ENCODE measurements at places on chromosomes 3 and 15.
A peak's percentile ranks its signal among the peaks of the same experiment; 100 is the strongest.

DNA sequence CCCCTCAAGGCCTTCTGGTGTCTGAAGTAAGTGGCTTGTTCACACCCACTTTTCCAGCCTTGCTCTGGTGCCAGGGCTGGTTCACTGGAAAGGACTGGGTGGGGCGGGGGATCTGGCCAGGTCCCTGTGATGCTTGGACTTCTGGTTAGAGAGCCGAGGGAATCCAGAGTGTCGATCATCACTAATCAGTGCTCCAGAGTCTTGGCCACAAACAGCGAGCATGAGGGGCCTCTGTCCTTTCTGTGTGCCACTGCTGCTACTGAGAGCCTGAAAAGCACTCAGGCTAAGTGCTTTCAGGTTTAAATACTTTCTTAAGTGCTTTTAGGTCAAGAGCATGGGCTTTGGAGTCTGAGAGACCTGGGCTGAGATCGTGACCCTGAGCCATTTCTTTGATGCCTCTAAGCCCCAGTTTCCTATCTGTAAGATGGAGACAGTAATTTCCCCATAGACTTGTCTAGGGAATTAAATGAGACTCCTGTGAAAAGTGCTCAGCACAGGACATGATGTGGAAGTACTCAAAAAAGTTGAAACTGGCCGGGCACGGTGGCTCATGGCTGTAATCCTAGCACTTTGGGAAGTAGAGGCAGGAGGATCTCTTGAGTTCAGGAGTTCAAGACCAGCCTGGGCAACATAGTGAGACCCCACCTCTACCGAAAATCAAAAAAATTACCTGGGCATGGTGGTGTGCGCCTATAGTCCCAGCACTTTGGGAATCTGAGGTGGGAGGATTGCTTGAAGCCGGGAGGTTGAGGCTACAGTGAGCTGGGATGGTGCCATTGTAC is 53.8 kb upstream of the SEC22A start:
- DNase-seq = no peak

DNA sequence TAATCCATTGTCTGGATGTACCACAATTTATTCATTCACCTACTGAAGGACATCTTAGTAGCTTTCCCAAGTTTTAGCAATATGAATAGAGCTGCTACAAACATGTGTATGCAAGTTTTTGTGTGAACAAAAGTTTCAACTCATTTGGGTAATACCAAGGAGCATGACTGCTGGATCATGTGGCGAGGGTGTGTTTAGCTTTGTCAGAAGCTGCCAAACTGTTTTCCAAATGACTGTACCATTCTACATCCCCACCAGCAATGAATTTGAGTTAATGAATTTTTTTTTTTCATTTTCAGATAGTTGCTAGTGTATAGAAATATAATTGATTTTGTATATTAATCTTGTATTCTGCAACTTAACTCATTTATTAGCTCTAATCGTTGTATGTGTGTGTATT is 20.0 kb upstream of the ELP6 start:
- no peak for DNase-seq

- DNase-seq = no peak
Measured at GRCh38 chr3:24986612-24987011, 441.5 kb upstream of the RARB start.

DNA sequence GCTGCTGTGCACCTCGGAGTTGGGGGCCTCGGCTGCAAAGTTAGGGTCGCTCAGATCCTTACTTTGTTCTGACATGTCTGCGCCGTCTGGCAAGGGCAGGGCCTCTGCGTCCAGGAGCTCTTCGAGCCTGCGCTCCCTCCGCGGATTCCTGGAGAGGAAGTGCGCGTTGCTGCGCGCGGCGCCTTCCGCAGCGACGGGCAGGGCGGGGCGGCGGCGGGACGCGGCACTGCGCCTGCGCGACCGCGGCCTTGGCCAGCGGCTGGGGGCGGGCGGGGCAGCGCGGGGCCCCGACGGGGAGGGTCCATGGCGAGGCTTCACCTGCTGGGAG is at the start of gene NDN:
TSS of gene NDN (minus strand) at position 163 of the 328 bp plus-strand sequence. CDS start at position 75, 88 bp downstream.
- DNase-seq = peak; percentile 78

DNA sequence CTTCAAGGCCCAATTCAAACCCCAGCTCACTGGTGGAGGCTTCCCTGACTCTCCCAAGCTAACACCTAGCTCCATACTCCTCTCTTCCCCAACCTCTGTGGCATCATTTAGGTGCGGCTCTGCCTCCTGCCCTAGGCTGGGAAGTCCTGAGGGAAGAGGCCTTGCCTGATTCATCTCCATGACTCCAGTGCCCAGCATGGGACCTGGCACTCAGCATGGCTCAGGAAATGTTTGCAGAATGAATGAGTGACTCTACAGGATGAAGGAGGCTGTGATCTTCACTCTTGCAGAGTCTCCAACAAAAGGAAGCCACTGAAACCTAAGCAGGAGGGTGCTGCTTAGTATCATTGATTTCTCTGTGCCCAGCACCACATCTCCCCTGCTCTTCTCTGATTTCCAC is 34.5 kb upstream of the INSYN1 start:
- DNase-seq = no peak

GRCh38 chr3:63462732-63463131 is 184.6 kb downstream of the SYNPR start:
- no peak for DNase-seq

DNA sequence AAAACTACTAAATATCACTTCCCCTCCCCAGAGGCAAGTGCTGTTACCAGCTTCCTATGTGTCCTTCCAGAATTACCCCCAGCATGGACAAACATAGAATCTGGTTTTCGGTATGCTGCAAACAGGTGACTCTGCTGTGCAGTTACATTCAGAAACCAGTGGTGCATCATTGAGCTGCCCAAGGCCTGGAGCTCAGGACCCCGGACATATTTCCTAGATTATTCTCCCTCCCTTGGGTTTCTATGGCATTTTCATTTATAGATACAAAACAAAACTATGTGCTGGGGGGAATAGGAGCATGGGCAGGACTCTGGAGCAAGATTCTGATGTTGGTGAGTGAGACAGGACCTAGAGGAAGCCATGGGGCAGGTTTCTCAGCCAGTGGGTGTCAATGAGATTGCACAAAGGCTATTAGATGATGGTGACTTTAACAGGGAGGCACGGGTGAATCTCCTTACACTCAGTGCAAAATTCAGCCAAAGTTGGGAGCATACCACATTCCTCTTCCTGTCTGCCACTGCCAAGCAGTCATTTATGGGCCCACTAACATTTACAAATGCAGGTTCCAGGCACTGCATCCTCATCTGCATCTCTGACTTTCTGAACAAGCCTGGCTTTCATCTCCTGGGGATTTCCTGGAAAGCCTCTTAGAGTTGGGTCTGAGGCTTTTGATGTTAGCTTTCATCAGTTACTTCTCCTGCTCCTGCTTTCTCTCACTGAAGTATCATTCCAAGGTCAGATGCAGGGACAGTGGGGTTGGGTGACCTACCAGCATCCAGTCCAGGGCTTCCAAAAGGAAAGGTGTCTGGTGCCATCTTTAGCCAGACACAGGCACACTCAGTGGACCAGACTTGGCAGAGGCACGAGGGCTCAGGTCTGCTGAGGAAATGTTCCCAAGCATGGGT is 44.5 kb downstream of the CMTM7 start:
- DNase-seq = no peak

DNA sequence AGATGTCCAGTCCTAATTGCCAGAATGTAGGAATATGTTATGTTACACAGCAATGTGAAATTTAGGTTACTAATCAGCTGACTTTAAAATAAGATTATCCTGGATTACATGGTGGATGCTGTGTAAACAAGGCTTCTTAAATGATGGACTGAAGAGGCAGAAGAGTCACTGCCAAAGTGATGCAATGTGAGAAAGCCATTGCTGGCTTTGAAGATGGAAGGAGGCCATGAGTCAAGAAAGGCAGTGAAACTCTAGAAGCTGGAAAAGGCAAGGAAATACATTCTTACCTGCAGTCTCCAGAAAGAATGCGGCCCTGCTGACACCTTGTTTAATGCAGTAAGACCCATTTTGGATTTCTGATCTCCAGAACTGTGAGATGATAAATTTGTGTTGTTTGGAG is 179.1 kb upstream of the ZPLD1 start:
- DNase-seq = no peak

- no peak for DNase-seq
Measured at GRCh38 chr15:58702233-58702632, 47.3 kb downstream of the ADAM10 start.

DNA sequence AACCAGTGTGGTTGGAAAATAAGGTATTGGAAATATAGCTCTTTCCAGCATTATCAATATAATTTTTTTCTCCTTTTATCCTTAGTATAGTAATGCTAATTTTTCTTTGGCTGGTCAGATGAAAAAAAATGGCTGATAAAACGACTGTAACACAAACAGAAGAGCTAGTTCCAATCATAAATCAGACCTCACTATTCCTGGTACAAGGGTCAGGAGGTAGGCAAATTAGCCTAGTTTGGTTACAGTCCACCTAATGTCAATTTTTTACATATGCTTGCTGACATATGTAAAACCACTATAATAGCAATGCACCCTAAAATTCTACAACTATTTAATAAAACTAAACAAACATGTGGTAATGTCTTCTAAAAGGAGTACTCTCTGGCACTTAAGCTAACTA is 19.9 kb upstream of the VPS39 start:
- DNase-seq = no peak

DNA sequence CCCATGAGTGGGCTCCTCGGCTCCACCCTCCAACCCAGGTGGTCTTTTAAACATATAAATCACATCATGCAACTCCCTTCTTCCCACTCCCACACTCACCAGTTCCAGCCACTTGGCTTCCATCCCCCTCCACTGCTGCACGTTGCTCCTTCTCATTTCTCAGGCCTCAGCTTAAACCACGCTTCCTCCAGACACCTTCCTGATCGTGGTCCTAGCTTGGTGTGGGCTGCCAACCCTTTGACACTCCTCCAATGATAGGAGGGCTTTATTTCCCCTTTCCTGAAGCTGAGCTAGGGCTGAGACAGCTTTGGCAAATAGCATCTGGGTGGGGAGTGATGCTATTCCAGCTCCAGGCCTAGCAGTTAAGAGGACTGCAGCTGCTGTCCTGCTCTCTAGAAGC is 130.1 kb downstream of the SRGAP3 start:
- DNase-seq = no peak

- no peak for DNase-seq
Measured at GRCh38 chr3:70040386-70040785, 40.9 kb downstream of the SAMMSON start.

GRCh38 chr15:66773129-66773873 is 71.3 kb downstream of the SMAD6 start:
- no peak for DNase-seq

GRCh38 chr15:84023636-84024035 is 211.9 kb upstream of the GOLGA6L4 start:
- DNase-seq = no peak

DNA sequence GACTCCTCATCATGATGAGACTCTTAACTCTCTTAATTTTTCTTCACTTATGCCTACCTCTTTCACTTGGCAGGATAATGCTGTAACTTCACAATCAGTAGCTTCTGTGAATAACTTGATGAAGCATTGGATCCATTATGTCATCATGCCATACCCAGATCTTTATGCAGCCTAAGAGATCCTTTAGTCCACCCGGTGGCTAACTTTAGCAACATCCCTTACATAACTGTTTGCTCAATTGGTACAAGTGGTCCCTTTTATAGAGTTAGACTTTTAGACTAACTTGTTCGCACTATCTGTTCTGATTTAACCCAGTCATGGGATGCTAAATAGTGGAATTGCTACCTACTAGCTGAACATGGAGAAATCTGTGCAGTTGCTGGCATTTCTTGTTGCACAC is 184.5 kb downstream of the USP13 start:
- DNase-seq = no peak

- no peak for DNase-seq
Measured at GRCh38 chr3:50562861-50563260, 4.7 kb downstream of the C3orf18 start.

DNA sequence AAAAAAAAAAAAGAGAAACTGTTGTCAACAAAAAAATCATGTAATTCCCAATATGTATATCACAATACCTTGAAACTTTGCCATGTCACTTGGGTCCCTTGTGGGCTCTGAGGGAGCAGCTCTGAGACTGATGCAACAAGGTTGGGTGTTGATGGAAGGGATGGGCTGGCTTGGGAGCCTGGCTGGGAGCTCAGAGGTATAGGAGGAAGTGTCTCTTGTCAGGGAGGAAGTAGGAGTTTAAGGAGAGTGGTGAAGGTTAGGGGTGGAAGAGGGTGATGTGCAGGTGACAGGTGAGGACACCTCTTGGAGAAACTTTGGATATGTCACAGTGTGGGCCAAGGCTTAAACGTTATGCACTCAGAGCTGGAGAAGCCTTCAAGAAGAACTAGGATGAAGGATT is 2.0 kb upstream of the TM6SF1 start:
- no peak for DNase-seq

GRCh38 chr3:177979703-177980102 is 556.5 kb upstream of the KCNMB2 start:
- DNase-seq = no peak

- no peak for DNase-seq
Measured at GRCh38 chr3:53555068-53555588, 60.7 kb downstream of the CACNA1D start.

GRCh38 chr15:69842851-69843250 is 254.9 kb downstream of the TLE3 start:
- DNase-seq = no peak

- DNase-seq = peak; percentile 94
Measured at GRCh38 chr3:195259475-195260279, 11.3 kb downstream of the XXYLT1 start.

DNA sequence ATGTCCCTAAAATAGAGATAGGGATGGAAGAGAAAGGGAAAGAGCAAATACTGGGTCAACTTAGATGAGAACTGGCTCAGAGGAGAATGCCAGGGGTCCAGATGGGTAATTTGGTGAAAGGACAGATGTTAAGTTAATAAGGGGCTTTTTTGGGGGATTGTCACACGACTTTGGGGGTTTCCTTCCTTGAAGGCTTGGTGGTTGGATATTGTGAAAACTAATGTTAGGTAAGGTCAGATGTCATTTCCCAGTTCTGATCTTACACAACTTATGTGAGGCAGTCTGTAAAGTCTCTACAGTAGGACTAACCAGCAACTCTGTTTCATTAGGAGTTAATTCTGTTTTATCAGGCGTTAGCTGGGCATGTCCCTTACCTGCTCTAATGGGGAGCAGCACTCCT is 231.1 kb downstream of the NR2F2 start:
- DNase-seq = no peak

- no peak for DNase-seq
Measured at GRCh38 chr15:70479785-70480184, 283.6 kb downstream of the UACA start.

GRCh38 chr3:46674031-46674845 is 19.2 kb downstream of the ALS2CL start:
- peak; percentile 20 for DNase-seq

Measured in cardiac septum (tissue), 1 donor.